ENCODE measurements at places on chromosomes 11 and 22.

DNA sequence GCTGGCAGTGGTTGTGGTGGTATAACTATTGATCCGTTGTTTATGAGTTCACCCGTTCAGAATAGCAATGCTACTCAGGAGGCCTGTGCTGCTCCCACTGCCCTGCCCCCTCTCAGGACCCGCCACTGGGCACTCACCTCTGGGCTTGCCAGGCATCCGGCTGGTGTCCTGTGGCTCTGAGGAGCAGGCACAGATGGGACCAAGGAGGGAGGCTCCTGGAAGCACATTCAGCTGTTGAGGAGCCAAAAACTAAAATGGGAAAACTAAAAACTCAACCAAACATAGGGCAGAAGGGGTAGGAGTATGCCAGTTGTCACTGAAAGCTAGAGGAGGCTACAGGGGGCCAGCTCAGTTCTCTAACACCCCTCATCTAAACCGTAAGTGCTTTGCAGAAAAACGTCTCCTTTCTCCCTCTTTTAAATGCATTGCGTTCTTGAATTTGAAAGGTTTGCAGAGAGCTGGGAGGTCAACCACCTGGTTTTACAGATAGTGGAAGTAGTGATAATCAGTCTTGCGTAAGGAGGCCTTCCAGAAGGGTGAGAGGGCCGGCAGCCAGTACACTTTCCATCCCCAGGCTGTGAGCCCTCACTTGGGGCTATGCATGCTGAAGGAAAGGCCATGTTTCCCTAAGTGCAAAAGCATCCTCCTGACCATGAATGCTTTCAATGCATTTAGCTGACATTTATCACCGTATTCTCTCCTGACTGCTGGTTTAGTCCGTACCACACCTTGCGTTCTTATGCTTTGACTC, 547.4 kb downstream of the NTM start:
- no peak for DNase-seq

DNA sequence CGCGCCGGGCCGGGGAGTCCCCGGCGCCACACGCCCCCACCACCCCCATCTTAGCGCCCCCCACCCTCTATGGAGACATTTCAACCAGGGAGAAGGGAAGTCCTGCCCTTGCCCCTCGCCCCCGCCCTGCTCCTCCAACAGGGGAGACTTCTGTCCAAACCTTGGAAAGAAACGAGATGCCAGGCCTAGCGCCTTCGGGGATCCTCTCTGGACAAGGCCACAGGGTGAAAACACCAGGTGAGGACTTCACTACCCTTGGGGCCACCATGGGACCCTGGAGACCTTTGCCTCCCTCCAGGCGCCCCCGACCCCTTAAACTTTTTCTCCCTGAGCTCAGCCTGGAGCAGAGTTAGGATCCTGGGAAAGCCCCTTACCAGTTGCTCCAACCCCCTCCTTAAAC, 11.6 kb upstream of the NPAS4 start:
- no peak for DNase-seq

DNA sequence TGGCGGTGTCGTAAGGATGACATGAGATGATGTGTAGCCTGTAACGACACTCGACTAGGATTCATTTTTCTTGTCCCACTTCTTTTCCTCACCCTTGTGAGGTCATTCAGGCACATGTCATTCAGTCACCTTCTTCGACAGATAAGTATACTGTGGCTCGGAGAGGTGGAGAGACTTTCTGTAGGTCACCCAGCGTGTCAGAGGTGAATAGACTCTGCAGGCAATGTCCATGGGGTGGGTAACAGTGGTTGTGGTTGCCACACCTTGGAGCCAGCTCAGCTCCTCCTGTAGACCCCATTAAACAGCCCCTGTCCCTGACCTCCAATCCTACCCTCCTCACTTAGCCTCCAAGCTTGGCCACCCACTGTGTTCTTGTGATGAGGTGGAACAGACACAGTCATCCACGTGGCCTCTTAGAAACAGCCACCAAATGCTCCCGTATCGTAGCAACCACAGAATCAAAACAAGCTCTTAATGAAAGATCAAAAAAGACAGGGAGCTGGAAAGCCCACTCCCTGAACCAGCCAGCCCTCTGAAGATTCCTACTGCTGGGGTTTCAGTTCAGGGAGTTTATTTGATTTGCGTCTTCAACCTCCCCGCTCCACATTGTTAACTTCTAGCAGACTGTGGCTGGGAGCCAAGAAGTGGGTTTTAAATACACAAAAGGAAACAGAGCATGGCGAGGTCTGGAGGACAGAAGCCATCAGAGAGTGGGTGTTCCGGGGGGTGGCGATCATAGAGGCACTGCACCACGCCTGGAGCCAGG, 89.0 kb upstream of the GRK3 start:
- DNase-seq = peak; percentile 85

- no peak for DNase-seq
Observed at GRCh38 chr11:67640021-67640757, 626 bp upstream of the TBX10 start.

DNA sequence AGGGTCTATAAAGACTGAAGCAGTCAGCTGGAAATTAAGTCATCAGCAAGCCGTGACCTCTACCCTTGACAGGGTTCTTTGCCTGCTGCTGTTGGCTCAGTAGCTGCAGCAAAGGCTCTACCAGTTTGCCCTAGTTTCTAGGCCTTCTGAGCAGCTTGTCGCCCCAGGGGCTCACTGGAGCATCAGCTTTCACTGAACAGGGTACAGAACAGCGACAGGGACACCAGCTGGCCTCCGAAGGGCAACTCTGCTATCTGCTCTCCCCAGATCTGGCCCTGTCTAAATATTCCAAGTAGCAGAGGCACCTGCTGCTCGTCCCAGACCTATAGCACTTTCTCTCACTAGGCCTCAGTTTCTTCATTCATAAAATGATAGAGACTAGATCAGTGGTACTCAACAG, 42.4 kb downstream of the SMCO4 start:
- DNase-seq = no peak

- DNase-seq = no peak
Observed at GRCh38 chr11:111353776-111354600, 25.1 kb downstream of the POU2AF1 start.

DNA sequence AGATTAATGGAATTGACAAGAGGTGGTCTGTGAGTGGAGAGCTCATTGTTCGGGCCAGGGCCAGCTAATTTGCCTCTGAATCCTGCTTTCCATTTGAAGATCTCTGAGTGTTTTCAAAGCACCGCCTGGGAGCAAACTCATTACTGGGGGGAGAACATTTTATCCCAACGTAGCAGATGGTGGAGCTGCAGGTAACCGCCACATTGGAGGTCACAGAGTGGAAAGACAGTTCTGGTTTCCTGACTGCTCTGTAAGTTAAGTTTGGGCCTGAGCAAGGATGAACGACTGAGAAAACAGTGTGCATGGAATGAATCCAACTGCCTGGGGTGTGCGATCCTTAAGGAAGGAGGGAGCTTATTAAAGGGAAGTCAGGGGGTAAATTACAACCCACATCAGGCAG, 30.5 kb downstream of the LMO2 start:
- DNase-seq = no peak
